ENCODE measurements at places on chromosomes 7 and 10.
A peak's percentile ranks its signal among the peaks of the same experiment; 100 is the strongest.

GRCh38 chr10:69103784-69104183, 15.9 kb downstream of the SRGN start:
- H3K4me3 ChIP-seq: no peak overlapping the region
- no peak overlapping the region for H3K27ac ChIP-seq
- peaks cover 5% of the 10 kb centered on the region for H3K27me3 ChIP-seq
- DNase-seq: no peak
- peaks cover 4% of the 10 kb centered on the region for H3K36me3 ChIP-seq

DNA sequence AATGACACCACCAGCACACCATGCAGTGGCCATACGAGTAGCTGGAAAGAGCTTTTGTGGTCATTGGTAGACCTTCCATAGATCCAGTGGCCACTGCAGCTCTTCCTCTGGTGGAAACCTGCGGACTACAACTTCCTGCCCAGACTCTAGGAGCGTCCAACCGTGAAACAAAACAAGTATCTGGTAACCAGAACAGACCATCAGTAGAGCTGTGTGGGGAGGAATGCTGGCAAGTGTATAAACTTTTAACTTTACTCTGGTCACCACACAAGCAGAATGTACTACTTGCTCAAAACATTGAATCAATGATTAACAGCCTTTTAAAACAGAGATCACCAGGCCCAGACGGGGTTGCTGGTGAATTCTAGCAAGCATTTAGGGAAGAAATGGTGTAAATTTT, 154.7 kb upstream of the DGKB start:
- no peak overlapping the region for H3K4me3 ChIP-seq
- H3K36me3 ChIP-seq: no peaks in the 10 kb centered on the region
- peaks cover 3% of the 10 kb centered on the region for H3K27me3 ChIP-seq
- peaks cover 5% of the 10 kb centered on the region for H3K4me1 ChIP-seq
- DNase-seq: no peak

GRCh38 chr7:85897967-85898366, 711.1 kb upstream of the SEMA3D start:
- H3K4me3 ChIP-seq: no peak overlapping the region
- no peaks in the 10 kb centered on the region for H3K27me3 ChIP-seq
- no peak for DNase-seq
- no peaks in the 10 kb centered on the region for H3K36me3 ChIP-seq
- no peak overlapping the region for H3K27ac ChIP-seq

DNA sequence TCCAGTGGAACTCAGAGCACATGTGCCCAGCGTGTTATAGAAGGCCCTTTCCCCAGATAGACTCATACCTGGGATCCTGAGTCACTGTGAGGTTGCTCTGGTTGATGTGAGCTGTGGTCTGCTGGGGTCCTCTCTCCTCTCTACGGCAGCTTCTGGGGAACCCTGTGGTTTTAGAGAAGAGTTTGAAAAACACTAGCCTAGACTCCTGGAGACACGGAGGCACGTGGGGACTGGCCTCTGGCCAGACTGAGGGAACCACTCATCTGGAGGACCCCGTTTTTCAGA, 10.3 kb downstream of the ZNF775 start:
- H3K4me3 ChIP-seq: no peak overlapping the region
- peaks cover 8% of the 10 kb centered on the region for H3K27me3 ChIP-seq
- H3K27ac ChIP-seq: no peak overlapping the region
- no peaks in the 10 kb centered on the region for H3K4me1 ChIP-seq

- no peaks in the 10 kb centered on the region for H3K36me3 ChIP-seq
- H3K4me1 ChIP-seq: no peaks in the 10 kb centered on the region
- no peaks in the 10 kb centered on the region for H3K27me3 ChIP-seq
- no peak overlapping the region for H3K4me3 ChIP-seq
- no peak overlapping the region for H3K27ac ChIP-seq
Observed at GRCh38 chr7:94422136-94422535, 27.4 kb downstream of the COL1A2 start.

DNA sequence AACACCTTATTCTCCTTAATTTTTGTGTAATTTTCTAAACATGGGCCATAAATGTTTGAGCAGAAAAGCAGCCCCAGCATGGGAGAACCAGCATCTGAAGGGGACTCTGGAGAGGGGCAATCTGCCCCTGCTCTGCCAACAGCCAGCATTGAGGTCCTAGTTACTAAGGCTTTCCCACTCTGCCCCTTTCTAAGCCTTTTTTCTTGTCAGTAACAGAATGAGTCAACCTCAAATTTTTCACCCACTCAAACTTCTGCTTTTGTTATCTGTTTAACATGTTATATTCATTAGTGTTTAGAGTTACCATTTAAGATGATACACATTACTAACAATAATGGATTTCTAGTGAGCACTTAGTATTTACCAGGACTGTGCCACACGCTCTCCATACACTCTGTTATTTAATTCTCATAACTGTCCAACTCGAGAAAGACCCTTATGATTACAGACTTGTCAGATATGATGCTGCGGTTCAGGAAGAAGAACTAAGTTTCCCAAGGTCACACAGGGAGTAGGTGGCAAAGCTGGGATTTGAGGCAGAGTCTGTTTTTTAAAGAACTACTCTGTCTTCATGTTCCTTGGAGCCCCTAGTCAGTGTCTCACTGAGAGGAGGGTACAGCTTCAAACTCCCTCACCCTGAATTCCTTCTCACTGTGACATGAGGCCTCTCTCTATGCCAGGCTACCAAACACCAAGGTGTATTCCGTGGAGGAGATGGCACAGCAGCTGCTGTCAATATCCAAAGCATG, 19.9 kb upstream of the GPAM start:
- H3K36me3 ChIP-seq: no peaks in the 10 kb centered on the region
- H3K27me3 ChIP-seq: peaks cover 7% of the 10 kb centered on the region
- peaks cover 3% of the 10 kb centered on the region for H3K4me1 ChIP-seq
- DNase-seq: no peak

- H3K4me1 ChIP-seq: peaks cover 8% of the 10 kb centered on the region
- H3K27ac ChIP-seq: no peak overlapping the region
- no peak for DNase-seq
- no peaks in the 10 kb centered on the region for H3K27me3 ChIP-seq
- H3K36me3 ChIP-seq: no peaks in the 10 kb centered on the region
Observed at GRCh38 chr7:107274506-107274905, 105.7 kb downstream of the HBP1 start.

GRCh38 chr10:22607261-22607660, 107.1 kb downstream of the PIP4K2A start:
- peaks cover 38% of the 10 kb centered on the region for H3K4me1 ChIP-seq
- no peak for DNase-seq
- H3K36me3 ChIP-seq: peaks cover 49% of the 10 kb centered on the region

GRCh38 chr10:129097776-129098330, 369.2 kb upstream of the MGMT start:
- H3K27me3 ChIP-seq: no peaks in the 10 kb centered on the region
- peaks cover 7% of the 10 kb centered on the region for H3K4me1 ChIP-seq
- H3K4me3 ChIP-seq: no peak overlapping the region
- H3K36me3 ChIP-seq: no peaks in the 10 kb centered on the region
- H3K27ac ChIP-seq: no peak overlapping the region

GRCh38 chr10:50400694-50401093, 149.4 kb upstream of the ASAH2 start:
- H3K4me3 ChIP-seq: no peak overlapping the region
- peaks cover 7% of the 10 kb centered on the region for H3K4me1 ChIP-seq
- DNase-seq: no peak
- no peaks in the 10 kb centered on the region for H3K36me3 ChIP-seq
- no peak overlapping the region for H3K27ac ChIP-seq

GRCh38 chr7:151736403-151736909, 140.5 kb downstream of the PRKAG2 start:
- no peak overlapping the region for H3K27ac ChIP-seq
- peak; percentile 28 for DNase-seq
- no peaks in the 10 kb centered on the region for H3K36me3 ChIP-seq
- no peak overlapping the region for H3K4me3 ChIP-seq

GRCh38 chr10:83555264-83555663, 584.0 kb upstream of the GHITM start:
- peaks cover 6% of the 10 kb centered on the region for H3K36me3 ChIP-seq
- no peak overlapping the region for H3K4me3 ChIP-seq
- H3K27ac ChIP-seq: no peak overlapping the region
- peaks cover 3% of the 10 kb centered on the region for H3K4me1 ChIP-seq

- no peaks in the 10 kb centered on the region for H3K36me3 ChIP-seq
- peaks cover 16% of the 10 kb centered on the region for H3K4me1 ChIP-seq
- no peak overlapping the region for H3K27ac ChIP-seq
- H3K4me3 ChIP-seq: no peak overlapping the region
- no peak for DNase-seq
Observed at GRCh38 chr7:40297741-40298311, 163.0 kb downstream of the SUGCT start.

DNA sequence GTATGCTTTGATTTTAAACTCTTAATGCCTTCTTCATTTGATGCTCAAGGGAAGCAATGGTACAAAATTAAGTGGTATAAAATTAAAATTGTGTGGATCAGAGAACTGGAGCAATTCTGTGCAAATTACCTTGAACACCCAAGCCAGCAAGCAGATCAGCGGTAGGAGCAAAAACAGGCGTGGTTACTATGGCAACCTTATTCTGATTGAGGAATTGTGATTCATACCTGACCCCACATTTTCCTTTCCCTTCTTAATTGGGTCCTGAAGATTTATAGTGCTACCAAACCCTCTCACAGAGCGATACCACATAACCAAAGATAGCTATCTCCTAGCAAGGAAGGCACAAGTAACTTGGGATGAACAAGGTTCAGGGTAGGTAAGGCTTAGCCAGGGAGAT, 72.5 kb upstream of the FZD1 start:
- no peaks in the 10 kb centered on the region for H3K36me3 ChIP-seq
- H3K27ac ChIP-seq: no peak overlapping the region
- peaks cover 4% of the 10 kb centered on the region for H3K27me3 ChIP-seq
- H3K4me3 ChIP-seq: no peak overlapping the region
- no peaks in the 10 kb centered on the region for H3K4me1 ChIP-seq

DNA sequence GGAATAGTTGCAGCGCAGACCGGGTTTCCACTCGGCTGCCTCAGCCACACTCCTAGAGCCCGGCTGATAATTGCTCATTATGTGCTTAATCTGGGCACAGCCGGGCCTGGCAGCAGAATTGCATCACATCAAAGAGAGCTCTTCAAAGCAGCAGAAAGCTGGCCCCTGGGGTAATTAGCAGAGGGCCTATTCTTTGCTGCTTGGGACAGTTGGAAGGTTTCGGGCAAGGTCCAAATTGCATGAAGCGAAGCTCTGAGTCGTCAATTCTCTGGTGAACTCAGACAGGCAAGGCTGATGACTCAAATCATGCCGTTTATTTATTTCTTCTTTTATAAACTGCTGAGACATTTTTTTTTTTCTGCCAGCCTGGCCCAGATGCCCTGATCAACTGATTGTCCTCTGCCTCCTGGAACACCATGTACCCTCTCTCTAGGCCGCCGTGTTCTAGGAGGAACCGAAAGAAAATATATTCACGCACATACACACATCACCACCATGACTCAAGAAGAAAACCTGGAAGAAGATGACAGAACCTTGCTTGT, 242.2 kb downstream of the RAB11FIP2 start:
- DNase-seq: no peak
- peaks cover 7% of the 10 kb centered on the region for H3K27me3 ChIP-seq
- H3K4me1 ChIP-seq: no peaks in the 10 kb centered on the region
- H3K4me3 ChIP-seq: no peak overlapping the region
- H3K36me3 ChIP-seq: no peaks in the 10 kb centered on the region
- no peak overlapping the region for H3K27ac ChIP-seq

- peak; percentile 9 for DNase-seq
- H3K27me3 ChIP-seq: peaks cover 4% of the 10 kb centered on the region
- H3K4me1 ChIP-seq: peaks cover 14% of the 10 kb centered on the region
- no peak overlapping the region for H3K4me3 ChIP-seq
- no peak overlapping the region for H3K27ac ChIP-seq
Observed at GRCh38 chr10:46273506-46274477, 13.0 kb upstream of the ANTXRL start.

DNA sequence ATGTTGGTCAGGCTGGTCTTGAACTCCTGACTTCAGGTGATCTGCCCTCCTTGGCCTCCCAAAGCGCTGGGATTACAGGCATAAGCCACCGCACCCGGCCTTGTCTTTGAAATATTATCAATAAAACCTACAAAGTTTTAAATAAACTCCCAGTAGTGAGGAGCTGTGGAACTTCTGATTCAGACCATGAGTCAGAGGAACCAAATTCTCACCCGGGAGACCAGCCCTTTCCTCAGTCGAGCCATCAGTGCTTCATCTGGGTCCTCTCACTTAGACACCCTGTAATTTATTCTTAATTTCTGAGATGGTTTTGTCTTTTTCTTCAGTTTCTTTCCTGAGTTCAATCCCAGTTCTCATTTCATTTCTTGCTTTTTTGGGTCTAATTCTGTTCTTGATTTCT, 68.6 kb downstream of the DYNC2I1 start:
- peaks cover 61% of the 10 kb centered on the region for H3K36me3 ChIP-seq
- DNase-seq: no peak
- H3K4me1 ChIP-seq: no peaks in the 10 kb centered on the region
- H3K27ac ChIP-seq: no peak overlapping the region
- peaks cover 4% of the 10 kb centered on the region for H3K27me3 ChIP-seq
- H3K4me3 ChIP-seq: no peak overlapping the region

DNA sequence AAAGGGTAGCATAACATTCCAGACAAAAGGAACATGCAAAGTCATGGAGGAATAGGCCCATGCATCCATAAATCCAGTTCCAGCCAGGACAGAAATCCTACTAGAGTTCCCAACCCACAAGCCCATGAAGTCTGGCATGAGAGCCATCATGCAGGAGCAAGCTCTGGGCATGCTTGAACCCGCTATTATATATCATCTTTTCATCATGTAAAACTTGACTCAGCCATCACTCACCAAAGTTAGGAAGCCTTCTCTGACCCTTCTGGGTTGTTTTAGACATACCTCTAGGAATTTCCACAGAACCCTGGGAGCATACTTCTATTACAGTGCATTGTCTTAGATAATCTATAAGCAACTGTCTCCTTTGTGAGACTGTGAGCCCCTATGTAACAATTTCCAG, 293.0 kb upstream of the NPSR1 start:
- no peaks in the 10 kb centered on the region for H3K27me3 ChIP-seq

- peaks cover 21% of the 10 kb centered on the region for H3K4me1 ChIP-seq
- DNase-seq: no peak
- H3K4me3 ChIP-seq: no peak overlapping the region
- H3K27me3 ChIP-seq: peaks cover 6% of the 10 kb centered on the region
Observed at GRCh38 chr10:34024282-34024681, 689.8 kb upstream of the NRP1 start.

DNA sequence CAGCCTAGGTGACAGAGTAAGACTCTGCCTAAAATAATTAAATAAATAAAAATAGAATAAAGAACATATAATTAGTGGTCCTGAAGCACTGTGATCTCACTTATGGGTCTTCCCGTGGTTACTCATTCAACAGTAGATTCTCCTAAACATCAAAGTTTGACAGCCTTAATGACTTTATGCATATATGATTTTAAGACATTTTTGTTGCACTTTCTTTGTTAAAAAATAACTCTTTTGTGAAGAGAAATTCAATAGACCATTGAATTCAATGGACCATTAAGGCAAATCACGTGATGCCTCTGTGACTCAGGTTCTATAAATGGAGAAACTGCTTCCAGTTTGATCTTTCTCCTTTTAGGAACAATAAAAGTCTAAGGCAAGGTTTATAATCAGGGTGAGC, 59.6 kb downstream of the ATOH7 start:
- H3K4me3 ChIP-seq: no peak overlapping the region
- H3K27me3 ChIP-seq: peaks cover 1% of the 10 kb centered on the region
- no peaks in the 10 kb centered on the region for H3K36me3 ChIP-seq
- no peak for DNase-seq
- no peak overlapping the region for H3K27ac ChIP-seq
